ENCODE measurements at places on chromosomes 2 and 18. TPM values are rescaled to one million over a fixed set of nuclear protein-coding genes. Genes with fewer than 3 reads are reported as not detected.

TFPI gene
- total RNA-seq, result 0.21 TPM

CIB4 gene
- total RNA-seq, result not detected

R3HDM1 gene
- total RNA-seq, result 31.6 TPM

GPAT2 gene
- total RNA-seq, result 0.44 TPM

TNS1 gene
- total RNA-seq, result 9.6 TPM

GALR1 gene
- 0.05 TPM for total RNA-seq

LYPD6 gene
- total RNA-seq, result 2.6 TPM

DNA sequence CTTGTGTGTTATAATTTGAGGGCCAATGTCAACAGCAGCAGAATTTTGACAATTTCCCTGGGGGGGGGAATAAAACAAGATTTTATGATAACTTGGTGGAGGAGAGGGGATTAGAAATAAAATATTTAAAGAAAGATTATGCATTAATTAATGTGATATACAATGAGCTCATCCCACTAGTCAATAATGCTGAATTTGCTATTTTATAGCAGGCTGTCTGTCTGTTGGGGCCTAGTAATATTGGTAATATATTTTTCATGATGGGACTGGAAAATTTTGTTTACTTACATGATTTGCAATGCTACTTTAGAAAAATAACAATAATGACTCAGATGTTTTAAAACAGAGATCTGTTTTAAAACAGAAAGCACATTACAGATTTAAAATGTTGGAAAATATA, 118.0 kb downstream of the RNF152 start:
- ATAC-seq, result no peak

DNA sequence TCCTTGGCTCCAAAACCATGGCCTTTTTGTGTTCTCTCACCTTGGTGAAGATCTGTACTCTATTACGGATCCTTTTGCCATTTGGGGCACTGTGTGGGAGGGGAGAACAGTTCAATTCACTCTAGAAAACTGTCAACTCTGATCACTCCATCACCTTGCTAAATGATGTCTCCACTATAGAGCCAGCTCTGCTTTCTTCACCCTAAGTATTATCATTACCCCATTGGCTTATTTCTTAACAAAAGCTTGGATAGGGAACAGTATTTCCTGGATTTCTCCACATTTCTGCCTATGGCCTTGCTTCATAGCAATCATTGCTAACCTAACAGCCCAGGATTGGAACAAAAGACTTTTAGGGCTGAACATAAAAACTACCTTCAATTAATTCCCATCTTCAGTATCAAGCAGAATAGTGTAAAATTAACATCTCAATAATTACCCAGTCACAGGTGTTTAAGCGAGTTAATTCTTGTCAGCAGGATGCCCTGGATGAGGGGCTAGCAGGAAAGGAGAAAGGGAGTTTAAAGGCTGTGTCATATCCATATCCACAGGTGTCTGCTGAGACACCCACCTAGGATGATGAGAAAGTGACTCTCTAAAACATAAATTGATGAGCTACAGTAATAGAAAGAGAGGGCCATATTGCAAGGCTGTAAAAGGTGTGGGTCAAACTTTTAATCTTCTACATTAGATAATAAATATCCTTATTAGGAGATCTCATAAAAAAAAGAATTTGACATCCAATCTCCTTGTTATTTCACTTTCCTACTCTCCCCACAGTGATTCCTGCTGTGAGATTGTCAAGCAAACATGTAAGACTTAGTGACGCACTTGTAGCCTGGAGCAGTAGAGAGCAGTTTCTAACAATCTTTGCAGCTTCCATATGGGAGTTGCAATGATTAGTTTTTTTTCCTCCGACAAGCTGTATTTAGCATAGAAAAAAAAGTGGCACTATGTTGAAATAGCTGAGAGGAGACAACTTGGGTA, 589.5 kb upstream of the NXPH2 start:
- no peak for ATAC-seq

DNA sequence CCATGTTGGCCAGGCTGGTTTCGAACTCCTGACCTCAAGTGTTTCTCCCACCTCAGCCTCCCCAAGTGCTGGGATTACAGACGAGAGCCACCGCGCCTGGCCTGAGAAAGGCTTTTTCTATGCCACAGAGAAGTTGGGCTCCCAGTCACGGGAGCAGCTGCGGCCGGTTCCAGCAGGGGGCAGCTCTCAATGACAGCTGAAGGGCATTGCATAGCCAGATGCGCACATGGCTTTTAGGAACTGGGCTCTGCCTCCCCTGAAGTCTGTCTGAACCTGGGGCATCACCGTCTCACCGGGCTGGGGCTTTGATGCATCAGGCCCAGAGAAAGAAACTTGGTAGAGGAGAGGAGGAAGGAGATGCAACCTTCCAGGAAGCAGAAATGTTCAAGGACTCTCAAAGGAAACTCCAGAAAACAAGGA, 84.2 kb upstream of the LAPTM4A start:
- peak; percentile 89 for ATAC-seq

DNA sequence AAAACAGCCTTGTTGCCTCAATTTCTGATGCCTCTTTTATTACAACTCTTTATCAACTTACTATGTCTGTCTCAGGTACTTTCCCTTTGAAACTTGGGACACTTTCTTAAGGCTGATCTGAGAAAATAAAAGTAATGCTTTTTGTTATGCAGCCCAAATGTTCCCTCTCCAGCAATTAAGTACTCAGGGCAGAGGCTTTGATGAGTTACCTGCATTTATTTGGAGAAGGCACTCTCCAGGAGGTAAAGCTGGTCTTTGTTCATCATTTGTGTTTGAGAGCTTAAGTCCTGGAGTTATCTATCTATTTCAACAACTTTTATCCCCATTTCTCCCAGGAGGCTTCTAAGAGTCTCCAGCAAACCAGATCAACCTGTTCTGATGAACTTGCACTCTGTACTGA, 259.2 kb downstream of the ASXL3 start:
- no peak for ATAC-seq

GRCh38 chr2:120287183-120288015, 34.7 kb downstream of the RALB start:
- ATAC-seq, result no peak

- ATAC-seq, result no peak
Observed at GRCh38 chr2:96811917-96812316, 4.2 kb upstream of the CNNM3 start.

DNA sequence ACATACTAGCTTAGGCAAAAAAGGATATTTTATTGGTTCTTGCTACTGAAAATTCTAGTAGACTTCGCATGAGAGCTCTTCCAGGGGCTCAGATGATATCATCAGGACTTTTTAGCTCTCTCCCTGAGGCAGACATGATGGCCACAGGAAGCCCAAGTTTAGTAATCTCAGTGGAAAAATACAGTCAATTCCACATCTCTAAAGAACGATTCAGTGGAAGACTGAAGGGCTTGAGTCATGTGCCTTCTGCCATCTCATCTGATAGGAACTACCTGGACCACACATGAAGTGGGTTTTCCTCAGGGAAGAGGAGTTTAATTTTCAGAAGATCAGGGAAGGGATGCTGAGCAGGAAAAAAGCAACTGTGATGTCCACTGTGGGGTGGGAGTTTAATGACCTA, 117.3 kb downstream of the TTC27 start:
- no peak for ATAC-seq

DNA sequence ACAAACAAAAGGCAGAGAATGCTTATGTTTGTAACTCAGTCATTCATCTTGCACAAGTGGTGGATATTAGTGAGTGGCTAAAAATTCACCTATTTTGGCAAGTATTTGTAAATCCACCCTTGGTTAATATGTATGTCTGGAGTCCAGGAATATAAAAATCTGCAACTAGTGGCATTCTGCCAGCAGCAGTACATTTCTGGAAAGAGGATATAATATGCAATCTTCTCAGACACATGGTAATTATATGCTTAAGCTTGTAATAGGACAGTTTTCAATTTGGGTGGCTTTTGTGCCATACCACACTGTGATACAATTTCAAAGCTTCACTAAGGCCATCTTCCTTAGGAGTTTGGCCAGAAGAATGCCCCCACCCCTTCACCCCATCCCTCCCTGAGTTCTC, 693.3 kb downstream of the MBD2 start:
- ATAC-seq, result no peak

GRCh38 chr18:2847317-2848246, 776 bp downstream of the EMILIN2 start:
- ATAC-seq, result peak; percentile 60

DNA sequence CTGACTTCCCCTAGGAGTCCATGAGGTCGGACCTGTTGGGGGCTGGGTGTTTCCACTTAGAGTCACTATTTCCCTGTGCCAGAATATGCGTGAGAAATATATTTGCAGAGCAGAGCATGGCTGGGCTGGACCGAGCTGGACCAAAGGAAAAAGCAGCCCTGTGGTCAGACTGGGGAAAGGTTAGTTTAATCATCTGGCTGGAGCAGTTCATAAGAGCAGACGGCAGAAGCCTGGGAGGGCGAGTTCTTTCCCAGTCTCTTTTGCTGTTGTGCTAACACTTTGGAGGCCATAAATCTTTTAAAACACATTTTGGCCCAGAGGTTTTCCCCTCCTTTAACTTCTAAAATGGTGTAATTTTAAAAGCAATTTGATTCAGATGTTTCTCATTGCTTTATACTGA, 66.5 kb downstream of the GLI2 start:
- no peak for ATAC-seq

GRCh38 chr18:292271-292670, 24.4 kb upstream of the THOC1 start:
- ATAC-seq, result no peak

GRCh38 chr18:47750889-47751423, 179.5 kb downstream of the SMAD2 start:
- ATAC-seq, result no peak

DNA sequence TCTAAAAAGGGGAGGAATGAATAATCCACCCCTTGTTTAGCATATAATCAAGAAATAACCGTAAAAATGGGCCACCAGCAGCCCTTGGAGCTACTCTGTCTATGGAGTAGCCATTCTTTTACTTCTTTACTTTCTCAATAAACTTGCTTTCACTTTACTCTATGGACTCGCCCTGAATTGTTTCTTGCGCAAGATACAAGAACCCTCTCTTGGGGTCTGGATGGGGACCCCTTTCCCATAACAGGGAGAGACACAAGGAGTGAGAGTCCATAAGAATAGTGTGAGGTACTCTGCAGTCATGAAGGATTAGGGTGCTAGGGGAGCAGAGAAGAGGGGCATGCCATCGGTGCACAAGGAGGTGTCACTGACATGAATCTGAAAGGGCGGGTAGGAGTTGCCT, 159.2 kb upstream of the PGAP1 start:
- no peak for ATAC-seq

- no peak for ATAC-seq
Observed at GRCh38 chr2:219515874-219516629, 1.8 kb downstream of the ASIC4 start.

DNA sequence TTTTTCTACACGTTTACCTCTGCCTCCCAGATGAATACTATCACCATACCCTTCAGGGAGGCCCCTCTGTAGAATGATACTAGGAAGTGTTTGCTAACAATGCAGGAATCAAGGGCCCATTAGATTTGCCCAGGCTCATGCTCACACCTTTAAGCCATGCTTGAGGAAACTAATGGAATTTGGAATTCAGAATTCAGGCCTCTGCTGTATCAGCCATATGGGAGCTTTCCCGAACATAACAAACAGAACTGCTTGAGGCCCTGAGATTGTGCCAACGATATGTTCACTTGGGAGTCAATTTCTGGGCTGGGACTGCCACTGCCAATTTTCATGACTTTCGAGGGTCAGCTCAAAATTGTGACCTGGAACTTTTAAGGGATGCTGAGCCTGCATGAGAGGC, 282.5 kb downstream of the CLIP4 start:
- ATAC-seq, result no peak

DNA sequence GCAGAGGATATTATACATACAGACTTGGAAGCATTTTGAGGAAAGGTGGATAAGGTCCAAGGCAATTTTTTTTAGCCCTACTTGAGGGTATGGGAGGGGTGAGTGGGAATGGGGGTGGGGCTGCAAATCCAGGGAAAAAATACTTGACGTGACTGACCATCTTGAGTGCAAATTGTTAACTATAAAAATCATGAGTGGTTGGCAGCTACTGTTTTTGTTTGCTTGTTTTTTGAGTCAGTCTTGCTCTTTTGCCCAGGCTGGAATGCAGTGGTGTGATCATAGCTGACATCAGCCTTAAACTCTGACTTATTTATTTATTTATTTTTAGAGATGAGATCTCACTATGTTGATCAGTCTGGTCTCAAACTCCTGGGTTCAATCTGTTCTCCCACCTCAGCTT, 458.8 kb downstream of the PIK3C3 start:
- no peak for ATAC-seq

- ATAC-seq, result no peak
Observed at GRCh38 chr2:212528106-212528856, 10.3 kb downstream of the ERBB4 start.

GRCh38 chr2:109166811-109167210, 37.8 kb downstream of the SH3RF3 start:
- ATAC-seq, result peak; percentile 29
